ENCODE measurements at places on chromosomes 5 and 9.
A peak's percentile ranks its signal among the peaks of the same experiment; 100 is the strongest.

- no peak for DNase-seq
These were observed 175.1 kb upstream of the CDH10 start for GRCh38 chr5:24819841-24820240.

DNA sequence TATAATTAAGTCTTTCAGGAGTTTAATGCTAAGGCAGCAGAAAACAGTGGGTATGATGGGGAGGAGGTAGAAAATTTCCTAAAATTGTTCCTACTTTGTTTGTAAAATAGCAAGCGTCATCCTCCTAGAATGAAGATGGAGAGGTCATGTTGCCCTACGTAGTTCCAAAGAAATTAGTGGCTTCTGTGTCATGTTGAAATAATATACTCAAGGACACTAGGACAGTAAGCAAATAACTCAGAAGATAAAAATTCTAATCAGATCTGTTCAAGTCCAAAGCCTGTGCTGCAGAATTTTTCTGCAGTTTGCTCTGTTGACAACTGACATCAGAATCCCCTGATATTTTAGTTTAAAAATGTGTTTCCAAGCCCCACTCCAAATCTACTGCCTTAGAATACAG is 486.3 kb downstream of the DIRAS2 start:
- no peak for DNase-seq

DNA sequence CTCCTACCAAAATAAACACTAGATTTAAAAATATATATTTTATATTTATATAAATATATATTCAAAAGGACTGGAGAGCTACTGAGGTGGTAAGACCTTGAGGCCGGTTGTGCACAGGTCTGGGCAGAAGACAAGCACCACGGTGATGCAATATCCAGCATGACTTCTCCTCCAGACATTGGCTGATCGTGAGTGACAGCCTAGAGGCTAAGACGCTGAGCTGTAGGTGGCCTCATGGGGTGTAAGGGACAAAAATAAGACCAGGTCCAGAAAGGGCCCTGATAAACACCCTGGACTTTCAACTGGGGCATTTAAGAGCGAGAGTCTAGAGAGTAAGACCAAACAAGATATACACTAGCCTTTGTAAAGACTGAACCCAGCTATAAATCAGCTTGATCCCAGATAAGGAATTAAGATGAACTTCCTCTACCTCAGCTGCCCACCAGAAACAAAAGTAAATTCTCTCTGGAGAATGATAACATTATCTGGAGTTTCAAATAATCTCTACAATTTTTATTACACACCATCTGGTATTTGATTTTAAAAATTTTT is 14.2 kb upstream of the C5orf47 start:
- DNase-seq = no peak

- DNase-seq = no peak
These were observed 2019.9 kb downstream of the MAT2B start for GRCh38 chr5:165525271-165525670.

- DNase-seq = no peak
These were observed 17.4 kb downstream of the SLC24A2 start for GRCh38 chr9:19771446-19771845.

- DNase-seq = peak; percentile 69
These were observed 46.2 kb upstream of the DENND4C start for GRCh38 chr9:19184144-19184917.

Data from stimulated activated CD4-positive, alpha-beta T cell treated with anti-CD3 and anti-CD28 coated beads, Interleukin-4, amount 100 ng/mL, for 1 hour (primary cell).